ENCODE measurements at places on chromosomes 3 and 15. TPM values are rescaled to one million over a fixed set of nuclear protein-coding genes. Genes with fewer than 3 reads are reported as not detected.

PROS1 gene
- 142 TPM for total RNA-seq

STRC gene
- not detected for total RNA-seq

CFAP20DC gene
- total RNA-seq, result 0.06 TPM

ZDHHC23 gene
- 0.56 TPM for total RNA-seq

ITGA11 gene
- total RNA-seq, result 20.8 TPM

PROK2 gene
- total RNA-seq, result not detected

AQP9 gene
- total RNA-seq, result not detected

SLC22A14 gene
- total RNA-seq, result not detected

C3orf22 gene
- total RNA-seq, result not detected

TMEM207 gene
- total RNA-seq, result not detected

DPPA2 gene
- not detected for total RNA-seq

SLC28A1 gene
- not detected for total RNA-seq
